ENCODE measurements at places on chromosomes 11 and 22.

DNA sequence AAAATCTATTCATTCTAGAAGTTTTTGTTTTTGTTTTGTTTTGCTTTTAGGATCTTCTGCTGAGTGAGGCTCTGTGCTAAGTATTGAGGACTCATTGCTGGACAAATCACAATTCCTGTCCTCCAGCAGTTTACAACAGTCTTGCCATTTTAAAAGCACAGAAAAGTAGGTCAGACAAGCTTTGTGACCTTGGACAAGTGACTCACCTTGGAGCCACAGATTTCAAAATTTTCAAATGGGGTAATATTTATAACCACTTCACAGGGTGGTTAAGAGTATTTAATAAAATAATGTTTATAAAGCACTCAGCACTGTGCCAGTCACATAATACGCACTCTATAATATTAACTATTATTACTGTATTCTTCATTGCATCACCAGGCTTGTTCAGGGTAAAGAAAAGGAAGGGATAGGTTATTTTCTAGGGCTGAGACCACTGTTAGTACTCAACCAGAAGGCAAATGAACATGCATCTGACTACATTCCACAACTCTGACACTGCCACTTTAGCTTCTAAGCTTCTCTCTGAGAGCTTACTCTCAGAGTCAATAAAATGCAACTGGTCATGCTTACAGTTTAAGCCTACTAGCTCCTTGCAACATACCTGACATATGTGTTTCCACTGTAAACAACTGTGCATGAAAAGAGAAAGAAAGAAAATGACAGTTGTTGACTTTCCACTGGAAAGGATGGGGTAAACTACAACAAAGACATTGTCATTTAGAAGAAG is 63.2 kb upstream of the FIBIN start:
- DNase-seq: no peak

DNA sequence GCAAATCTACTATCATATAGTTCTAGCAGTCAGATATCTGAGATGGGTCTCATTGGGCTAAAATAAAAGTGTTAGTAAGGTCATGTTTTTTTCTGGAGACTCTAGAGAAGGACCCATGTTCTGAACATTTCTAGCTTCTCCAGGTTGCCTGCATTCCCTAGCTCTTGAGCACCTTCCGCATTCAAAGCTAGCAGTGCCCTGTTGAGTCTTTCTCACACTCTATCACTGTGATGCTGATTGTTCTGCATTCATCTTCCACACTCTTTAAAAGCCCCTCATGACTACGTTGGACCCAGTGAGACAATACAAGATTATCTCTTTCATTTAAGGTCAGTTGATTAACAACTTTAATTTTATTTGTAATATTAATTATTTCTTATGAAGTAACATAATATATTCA is 433.3 kb upstream of the CHORDC1 start:
- DNase-seq: no peak

DNA sequence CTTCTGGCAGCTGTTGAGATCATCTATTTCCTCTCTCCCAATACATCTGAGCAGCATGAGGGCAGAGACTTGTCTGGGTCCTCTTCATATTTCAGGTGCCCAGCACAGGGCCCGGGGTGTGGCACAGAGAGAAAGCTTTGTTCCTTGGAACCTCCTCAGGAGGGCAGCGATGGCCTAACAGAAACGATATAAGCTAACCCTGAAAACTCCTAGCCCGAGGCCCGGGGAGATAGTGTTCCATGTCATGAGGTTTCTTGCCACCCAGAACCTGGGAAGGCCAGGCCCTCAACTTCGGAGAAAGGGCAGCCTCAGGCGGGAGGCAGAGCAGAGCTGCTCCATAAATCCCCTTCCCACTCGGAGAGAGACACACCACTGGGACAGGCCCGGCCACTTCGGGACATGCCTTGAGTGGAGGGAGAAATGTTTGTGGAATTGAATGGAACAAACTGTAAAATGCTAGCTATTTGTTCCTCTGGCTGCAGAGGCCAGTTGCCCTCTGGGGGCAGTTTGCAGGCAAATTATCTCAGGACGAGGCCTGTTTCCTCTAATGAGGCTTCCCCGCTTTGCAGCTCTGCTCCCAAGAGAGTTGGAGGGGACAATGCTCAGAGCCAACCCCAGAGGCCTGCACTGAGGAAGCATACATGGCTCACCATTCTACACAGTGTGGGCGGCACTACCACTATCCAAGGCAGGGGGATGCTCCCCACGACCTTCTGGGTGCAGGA is 11.6 kb downstream of the ARRB1 start:
- no peak for DNase-seq

DNA sequence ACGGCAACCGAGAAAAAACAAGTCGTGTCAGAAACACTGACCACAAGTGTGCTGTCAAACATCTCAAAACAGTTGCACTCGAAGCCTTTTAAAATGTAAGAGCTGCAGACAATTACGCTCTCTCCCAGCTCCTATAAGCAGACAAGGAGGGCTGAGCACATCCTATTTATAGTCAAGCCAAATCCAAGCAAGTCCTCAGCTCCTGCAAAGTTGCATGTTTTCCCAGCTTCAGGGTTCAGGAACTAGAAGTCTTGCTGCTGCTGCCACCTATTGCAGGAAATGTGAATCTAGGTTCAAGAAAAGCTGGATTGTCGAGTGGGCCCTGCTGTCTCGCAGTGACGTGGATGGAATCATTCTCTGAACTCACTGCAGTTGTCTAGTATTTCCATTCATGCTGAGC is 15.5 kb downstream of the EFCAB6 start:
- peak; percentile 38 for DNase-seq

DNA sequence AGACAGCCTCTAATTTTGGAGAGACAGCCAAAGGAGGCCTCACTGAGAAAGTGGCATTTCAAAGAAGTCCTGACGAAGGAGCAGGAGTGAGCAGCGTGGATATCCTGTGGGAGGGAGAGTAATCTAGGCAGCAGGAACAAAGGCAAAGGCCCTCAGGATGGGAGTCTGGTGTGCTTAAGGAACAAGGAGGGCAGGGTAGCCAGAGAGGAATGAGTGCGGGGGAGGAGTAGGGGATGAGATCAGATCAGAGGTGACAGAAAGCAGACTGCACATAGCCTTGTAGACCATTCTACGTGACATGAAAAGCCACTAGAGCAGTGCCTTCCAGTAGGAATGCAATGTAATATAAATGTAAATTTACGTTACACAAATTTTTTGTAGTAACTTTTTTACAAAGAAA is 5.6 kb downstream of the SLC36A4 start:
- DNase-seq: no peak

- DNase-seq: no peak
Observed at GRCh38 chr22:38282397-38282796, 9.6 kb upstream of the TMEM184B start.

- DNase-seq: no peak
Observed at GRCh38 chr22:35824256-35824655, 106.6 kb downstream of the APOL5 start.

GRCh38 chr11:2929531-2929949 is 320 bp upstream of the PHLDA2 start:
- no peak for DNase-seq

DNA sequence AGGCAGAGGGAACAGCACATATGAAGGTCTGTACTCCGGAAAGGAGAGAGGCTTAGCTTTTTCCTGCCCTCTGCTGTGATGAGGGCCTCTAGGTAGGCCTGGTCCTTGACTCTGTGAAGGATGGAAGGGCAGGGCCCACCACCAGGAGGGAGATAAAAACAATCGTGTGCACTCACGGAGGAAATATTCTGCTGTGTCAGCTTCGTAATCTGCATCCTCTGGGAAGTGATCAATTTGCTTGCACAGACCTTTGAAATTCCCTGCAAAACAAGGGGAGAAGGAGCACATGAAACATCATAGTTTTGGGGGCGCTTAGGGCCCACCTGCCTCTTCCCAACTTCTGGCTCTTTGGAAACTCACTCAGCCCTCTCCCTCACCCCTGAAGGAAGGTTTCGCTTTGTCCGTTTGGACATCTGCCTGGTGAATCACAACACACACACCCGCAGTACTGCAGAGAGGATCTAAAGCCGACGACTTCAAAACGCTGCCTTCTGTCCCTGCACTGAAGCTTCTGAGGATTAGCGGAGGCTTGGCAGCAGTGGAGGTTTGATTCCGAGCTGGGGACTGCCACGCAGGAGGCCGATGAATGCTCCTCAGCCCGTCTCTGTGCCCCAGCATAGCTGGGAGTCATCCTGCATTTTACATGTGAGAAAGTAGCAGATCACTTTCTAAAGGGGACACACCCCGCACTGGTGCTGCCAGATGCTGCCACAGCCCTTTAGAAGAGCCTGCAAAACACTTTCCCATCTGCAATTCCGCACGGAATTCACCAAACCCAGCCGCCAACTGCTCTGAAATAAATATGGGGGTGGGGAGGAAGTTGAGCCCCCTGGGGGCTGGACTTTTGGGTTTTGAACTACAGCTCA is 58.6 kb upstream of the EIF3D start:
- DNase-seq: peak; percentile 15

DNA sequence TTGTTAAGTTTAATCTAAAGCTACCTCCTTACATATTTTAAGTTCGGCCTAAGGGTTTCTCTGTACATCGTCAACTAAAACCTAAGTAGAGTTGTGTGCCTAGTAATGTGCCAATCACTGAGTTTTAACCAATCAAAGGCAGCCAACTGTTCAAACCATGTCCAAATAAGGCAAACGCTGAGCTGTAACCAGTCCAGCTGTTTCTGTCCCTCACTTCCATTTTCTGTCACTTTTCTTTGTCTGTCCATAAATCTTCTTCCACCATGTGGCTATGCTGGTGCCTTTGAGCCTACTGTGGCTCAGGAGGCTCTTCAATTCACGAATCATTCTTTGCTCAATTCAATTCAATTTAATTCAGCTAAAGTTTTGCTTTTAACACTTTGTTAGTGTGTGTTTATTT is 13.9 kb upstream of the ATXN10 start:
- DNase-seq: no peak

DNA sequence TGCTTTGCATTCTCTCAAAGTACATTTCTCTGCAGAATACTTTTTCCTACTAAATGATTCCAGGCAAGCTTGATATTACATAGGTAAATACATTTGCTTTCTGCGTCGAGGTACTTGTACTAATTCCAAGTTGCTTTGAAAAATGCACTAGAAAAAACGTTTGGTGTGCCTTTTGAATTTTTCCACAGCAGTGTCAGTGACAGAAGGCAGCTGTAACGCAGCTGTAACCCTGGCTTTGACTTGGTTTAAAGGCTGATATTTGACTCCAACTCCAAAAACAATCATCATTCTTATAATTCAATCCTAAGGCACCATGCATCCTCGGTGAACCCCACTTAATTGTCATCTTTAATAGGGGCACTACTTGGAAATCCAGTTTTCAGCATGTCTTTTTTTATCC is 125.0 kb downstream of the MAML2 start:
- DNase-seq: no peak

GRCh38 chr11:32567154-32567553 is 16.5 kb upstream of the EIF3M start:
- DNase-seq: no peak

DNA sequence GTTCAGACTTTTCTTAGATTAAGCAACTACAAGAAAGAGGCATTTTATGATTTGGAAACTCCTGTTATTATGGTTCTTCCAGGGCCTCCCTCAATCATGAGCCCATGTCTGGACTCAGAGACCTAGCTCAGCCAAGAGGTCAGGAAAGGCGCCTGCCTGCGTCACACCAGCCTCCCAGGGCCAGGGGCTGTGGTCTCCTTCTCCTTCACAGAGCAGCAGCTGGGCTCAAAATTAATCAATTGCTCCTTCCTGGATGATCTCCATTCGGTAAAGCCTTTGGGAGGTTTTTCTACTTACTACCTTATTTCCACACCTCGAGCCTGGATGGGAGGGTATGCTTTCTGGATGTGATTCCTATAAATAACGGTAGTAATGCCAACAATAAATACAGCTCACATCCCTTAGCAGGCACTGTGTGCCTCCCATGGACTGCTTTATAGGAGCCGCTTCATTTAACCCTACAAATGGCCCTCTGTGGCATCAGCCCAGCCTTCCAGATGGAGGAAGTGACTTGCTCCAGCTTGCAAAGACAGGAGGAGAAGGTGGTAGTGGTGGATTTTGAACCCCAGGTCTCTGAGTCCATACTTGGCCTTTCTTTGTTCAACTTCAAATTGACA is 1445.6 kb downstream of the TBC1D22A start:
- no peak for DNase-seq

- DNase-seq: no peak
Observed at GRCh38 chr22:30176431-30176830, 70.1 kb downstream of the LIF start.

GRCh38 chr22:34861787-34862186 is 204.2 kb upstream of the ISX start:
- no peak for DNase-seq

DNA sequence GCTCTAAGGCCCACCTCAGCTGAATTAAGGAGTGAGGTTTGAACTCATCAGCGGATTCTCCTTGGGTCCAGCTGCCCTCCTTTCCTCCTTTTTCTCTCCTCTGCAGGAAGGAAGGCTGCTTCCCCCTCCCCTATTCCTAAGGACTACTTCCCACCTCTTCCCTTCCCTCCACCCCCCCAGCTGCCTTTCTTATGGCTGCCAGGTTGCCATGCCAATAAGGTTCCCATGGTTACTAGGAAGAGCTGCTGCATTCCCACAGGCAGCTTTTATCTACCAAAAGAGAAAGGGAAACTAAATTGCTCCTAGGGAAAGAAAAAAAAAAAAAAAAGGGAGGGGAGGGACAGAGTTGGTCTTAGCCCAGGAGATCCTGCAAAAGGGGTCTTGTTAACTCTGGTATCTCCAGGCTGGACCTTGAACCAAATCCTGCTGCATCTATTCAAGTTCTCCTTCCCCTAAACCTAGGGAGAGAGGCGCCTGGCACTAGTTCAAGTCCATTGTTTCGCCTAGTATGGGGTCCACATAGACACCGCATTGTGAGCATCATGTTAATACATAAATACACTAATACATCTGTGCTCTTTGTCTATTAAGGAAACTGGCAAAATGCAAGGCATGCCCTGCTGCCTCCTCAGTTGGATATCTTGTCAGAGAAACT is 21.2 kb upstream of the FEZ1 start:
- DNase-seq: peak; percentile 45

GRCh38 chr22:50129121-50129736 is 39.4 kb downstream of the MOV10L1 start:
- DNase-seq: no peak

GRCh38 chr22:44075670-44076069 is 51.6 kb downstream of the PARVB start:
- DNase-seq: peak; percentile 61

DNA sequence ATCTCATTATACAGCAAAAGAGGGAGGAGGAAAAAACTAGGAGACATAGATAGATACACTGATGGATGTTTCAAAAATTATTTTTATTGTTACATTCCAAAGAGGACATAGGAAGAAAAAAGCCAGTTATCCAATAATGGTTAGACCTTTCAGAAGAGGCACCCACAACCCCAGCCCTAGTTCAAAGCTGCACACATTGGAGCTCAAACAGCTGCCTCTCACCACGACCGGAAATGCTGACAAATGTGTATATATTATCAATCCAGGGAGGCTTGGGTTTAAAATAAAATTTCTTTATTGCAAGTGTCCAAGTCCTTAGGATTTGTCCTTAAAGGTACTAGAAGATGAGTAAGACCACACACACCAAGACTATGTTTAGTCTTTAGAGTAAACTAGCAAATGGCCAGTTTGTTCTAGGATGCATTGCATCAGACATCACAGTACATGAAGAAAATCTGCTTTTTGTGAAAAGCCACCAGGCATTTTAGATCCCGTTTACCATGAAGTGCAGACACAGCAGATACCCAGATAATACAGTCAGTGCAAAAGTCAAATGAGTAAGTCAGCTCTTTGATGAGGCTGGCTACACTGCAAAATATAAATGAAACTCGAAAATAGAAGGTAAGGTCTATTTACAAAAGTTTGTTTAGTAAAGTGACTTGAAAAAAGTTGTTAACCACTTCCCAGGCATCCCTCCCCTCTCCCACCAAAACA is 4.6 kb upstream of the ASCL3 start:
- DNase-seq: no peak

GRCh38 chr11:130571519-130571918 is 123.1 kb downstream of the ADAMTS15 start:
- no peak for DNase-seq

Data from muscle of arm (tissue), 14 donors.